ENCODE measurements at places on chromosomes 4 and X. TPM values are rescaled to one million over a fixed set of nuclear protein-coding genes. Genes with fewer than 3 reads are reported as not detected.

DNA sequence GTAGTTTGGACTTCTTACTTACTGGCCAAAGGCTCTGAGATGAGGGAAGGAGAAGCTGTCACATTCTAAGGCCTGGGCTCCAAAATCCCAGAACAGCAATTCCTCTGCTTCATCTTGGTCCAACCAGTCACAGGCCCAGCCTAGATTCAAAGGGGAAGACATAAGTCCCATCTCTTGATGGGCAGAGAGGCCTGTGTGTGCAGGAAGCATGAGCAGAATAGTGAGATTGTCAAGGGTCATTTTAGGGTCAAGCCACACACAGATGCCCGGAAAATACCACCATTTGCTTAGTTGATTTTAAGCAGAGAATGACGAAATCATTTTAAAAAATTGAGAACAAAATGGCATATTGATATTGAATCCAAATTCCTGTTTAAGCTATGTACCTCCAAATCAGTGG is 580.9 kb upstream of the ZFP42 start:
- no peak for DNase-seq

DNA sequence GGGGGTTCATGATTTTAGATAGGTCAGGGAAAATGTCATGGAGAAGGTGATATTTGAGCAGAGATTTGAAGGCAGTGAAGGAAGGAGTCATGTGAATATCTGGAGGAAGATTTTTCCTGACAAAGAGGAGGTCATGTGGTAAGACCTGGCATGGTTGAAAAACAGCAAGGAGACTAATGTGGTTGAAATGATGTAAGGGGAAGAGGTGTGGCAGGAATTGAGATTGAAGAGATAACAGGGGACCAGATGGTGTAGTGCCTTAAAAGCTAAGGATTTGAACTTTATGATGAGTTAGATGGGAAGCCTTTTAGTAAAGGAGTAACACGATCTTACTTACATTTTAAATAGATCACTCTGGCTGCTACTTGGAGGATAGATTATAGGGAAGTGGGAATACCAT is 210.9 kb downstream of the RTL9 start:
- DNase-seq = no peak

DNA sequence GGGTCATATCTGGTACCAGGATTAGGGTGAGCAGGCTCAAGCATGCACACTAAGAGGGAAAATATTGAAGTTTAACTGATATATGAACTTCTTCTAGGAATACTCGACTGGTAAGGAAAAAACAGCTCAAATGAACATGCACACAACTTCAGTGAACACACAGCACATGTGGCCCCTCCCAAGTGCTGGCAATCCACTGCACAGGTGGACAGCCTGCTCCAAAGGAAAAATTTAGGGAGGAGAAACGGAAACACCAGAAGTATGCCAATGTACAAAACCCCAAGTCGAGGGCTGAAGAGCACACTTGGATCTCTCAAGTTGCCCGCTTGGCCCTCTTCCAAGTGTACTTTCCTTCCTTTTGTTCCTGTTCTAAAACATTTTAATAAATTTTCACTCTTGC is 205.0 kb upstream of the FAM47C start:
- DNase-seq = no peak

DNA sequence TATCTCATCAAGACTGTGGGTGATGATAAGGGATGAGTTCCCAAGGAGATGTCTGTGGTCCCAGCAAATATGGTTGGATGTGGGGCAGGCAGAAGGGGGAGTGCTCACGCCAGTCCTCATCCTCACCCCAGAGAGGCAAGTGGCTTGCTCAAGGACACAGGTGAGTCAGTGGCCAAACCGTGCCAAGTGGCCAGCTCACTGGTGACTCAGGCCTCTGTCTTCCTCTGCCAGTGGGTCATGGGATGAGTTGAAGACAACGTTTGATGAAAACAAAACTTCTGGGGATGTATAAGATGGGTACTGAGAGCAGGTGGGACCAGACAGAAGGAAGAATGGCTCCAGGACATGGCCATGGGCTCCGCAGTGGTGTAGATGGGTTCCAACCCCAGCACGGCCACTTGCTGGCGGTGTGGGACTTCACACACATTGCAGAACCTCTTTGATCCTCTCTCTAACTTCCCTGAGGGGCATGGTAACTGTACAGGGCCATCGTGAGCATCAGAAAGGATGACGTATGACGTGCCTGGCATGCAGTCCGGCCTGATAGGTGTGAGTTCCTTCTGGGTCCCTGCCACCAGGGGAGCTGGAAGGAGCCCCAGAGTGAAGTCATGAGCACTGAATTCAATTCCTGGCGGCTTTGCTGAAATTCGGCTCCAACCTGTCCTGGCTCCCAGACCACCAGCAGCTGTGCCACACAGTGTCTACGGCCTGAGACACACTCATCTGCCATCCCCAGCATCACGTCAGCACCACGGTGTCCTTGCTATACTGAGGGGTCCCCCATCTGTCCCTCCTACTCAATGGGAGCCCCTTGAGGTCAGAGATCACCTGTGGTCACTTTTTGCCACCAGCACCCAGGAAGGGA is 41.3 kb upstream of the GPR78 start:
- DNase-seq = peak; percentile 95

DNA sequence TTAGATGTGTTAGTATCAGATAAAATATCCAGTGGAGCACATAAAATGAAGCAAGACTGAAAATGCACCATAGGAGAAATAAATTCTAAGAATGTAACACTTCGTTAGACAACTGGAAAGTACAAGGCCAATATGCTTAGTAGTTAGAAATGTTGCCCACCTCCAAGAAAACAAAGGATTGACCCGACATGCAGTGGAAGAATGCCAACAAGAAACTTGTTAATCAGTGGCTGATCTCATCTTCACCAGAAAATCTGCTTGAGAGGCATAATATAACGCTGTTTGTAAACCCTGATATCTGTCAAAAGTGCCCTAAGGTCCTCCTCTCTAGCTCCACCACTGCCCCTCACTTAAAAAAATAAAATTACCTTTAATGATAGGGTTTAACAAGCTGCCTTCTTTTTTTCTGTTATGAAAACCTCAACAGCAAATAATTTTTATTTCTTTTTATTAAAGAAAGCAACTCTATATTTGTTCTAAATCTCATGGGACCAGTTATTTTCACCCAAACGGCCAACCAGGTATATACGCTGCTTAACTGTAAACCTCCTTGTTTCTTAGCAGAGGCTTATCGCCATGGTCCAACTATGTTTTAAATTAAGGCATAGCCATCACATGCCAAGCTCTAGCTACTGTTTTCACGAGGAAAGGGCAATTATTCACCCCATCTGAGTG is 1.8 kb downstream of the RASGEF1B start:
- no peak for DNase-seq

GRCh38 chr4:157280673-157281072 is 60.1 kb downstream of the GRIA2 start:
- no peak for DNase-seq

DNA sequence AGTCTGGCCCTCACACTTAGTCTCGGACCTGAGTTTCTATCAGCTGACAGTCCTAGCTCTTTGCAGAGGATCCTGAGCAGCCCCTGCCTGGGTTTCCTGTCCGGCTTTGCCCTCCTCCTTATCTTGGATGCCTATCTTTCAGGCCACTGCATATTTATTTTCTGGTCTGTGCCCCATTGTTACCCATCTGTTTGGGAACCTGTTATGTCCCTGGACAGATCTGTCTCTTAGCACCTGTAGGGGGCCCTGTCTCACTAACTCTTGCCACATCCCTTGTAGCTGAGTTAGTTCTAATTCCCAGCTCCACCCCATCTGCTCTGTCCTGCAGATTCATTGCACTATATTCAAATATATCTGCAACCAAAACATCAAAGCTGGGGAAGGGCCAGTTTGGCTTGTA is 514.9 kb upstream of the LCORL start:
- DNase-seq = no peak

- peak; percentile 90 for DNase-seq
These were observed 723 bp downstream of the WDFY3 start for GRCh38 chr4:84965553-84966381.

DNA sequence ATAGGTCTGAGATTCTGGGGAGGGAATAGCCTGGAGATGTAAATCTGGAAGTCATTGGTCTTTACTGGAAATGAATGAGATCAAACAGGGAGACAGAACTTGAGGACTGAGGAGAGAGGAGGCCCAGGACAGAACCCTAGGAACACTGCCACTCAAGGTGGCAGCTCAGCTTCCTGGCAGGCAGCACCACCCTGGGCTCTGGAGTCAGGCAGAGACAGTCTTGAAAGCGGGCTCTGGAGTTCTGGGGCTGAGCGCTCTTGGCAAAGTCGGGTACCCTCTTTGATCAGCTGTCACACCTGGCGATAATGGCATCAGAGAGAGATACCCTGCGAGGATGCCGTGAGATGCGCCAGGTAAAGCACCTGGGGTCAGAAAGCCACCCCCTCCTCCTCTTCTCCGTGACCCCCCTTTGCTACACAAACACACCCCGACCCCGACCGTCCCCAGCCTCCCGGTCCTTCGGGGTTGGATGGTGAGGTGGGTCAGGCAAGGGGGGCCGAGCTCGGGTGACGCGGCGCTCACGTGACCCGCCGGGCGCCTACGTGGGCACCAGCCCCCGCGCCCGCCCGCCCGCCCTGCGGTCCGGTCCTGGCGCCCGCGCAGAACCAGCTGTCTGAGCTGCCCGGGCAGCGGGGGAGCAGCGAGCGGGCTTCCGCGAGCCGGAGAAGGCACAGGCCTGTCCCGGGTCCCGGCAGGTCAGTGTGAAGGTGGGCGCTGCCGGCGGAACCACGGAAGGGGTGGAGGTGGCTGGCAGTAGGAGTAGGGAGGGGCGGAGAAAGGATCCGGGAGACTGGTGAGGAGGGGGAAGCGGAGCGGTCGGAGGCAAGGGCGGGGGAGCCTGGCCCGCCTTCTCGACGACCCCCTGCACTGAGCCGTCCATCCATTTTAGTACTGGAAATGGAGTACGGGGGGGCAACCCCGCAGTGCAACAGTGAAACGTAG is at the start of gene TCEAL3:
TCEAL3 (plus strand) TSS at position 600 of the 942 bp plus-strand sequence. CDS start 1,102 bp downstream, outside the sequence.
- DNase-seq = peak; percentile 76

DNA sequence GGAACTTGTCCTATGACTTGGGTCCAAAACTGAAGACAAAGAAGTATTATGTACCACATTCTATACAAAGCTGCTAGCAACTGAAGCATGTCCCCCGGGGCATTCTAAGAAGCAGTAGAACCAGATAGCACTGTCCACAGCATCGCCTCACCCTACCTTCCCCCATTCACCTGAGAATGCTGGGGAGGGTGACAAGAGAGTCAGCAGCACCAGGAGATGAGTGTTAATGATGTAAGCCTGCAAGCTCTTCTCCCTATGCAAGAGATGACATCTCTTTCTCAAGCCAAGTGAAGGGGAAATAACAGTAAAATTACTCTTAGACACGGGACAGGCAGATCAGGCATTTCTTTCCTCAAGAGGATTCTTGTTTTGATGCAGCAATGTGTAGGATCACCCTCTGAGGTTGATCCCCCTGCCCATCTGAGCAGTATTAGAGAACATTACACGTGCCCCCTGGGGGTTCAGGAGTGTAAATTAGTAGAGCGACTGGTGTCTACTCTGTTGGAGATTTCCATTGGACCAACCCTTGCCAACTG is 13.9 kb upstream of the TLR1 start:
- no peak for DNase-seq

DNA sequence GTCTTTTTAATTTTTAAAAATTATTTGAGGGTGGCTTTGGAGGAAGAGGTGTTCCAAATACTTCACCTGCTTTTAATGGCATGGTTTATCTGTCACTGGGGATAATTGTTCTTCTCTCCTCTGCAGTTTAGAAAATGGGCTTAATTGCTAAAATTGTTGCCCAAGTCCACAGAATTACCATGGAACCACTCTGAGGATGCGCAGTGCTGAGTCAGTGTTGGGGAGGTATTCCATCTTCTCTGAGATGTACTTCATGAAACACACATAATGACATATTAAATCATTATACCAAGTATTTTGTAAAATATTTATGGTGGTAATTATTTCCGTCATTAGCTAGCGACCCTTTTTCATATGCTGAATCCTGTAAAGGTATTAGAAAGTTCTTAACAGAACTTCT is 8.0 kb downstream of the ASB5 start:
- no peak for DNase-seq

STOX2 gene
- total RNA-seq = 0.59 TPM

SSX2B gene
- total RNA-seq = not detected

SYP gene
- total RNA-seq = 0.29 TPM

SOWAHD gene
- total RNA-seq = 0.72 TPM

RIBC1 gene
- total RNA-seq = 0.29 TPM

HTR2C gene
- not detected for total RNA-seq

Measured in osteoblast (primary cell).